ENCODE measurements at places on chromosomes 6 and 20.

- DNase-seq = peak; percentile 59
These were observed 84.3 kb downstream of the ZHX3 start for GRCh38 chr20:41232973-41233926.

DNA sequence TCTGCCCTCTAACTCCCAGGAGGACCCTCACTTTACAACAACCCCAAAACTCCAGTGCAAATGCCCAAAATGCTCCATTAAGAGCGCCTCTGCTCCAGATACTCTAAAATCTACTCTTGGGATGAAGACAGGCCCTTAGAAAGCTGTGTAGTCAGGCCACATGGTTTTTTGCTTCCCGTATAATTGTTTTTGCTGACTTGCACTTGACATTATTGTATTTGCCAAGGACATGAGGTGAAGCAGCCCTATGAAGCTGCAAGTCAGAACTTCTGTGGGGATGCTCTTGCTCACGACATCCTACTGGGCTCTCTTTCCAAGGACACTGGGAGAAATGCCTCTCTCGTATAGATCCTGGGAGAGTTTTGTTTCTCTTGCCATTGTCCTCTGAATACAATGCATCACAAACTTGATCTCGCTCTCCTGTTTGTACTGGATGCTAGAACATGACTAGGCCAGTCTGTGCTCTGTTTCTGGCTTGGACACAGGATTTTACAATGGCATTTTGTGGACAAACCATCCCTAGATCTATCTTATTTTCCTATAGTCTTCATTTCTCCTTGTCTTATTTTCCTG, 177.2 kb upstream of the DTNBP1 start:
- no peak for DNase-seq

DNA sequence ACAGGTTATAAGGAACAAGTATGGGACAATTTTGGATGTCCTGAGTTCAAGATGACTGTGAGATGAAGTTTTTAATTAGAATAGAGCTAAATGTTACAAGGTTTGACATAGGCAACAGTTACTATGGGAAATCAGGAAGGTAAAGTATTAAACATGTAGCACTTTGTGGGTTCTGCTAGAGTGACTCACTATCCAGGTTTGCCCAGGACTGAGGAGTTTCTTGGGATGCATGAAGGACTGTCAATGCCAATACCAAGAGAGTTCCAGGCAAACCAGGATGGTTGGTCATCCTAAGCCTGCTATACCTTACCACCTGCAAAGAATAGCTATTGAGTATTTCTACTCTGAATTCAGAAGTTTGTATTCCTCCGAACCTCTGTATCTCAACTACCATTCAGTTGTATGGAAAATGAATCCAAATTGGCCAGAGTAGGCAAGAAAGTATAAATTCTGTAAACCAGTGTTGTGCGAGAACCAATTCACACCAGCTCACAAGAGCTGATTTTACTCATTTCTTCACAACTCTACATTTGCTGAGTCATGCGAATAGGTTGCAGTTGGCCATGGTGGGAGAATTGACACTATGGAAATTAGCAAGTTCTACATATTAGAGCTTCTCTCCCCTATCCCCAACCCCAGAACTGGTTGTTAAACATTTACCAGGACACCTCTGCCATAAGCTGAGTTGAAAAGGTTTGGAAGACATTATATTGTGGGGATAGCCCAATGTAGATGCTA, 449.5 kb downstream of the PLCB1 start:
- no peak for DNase-seq

DNA sequence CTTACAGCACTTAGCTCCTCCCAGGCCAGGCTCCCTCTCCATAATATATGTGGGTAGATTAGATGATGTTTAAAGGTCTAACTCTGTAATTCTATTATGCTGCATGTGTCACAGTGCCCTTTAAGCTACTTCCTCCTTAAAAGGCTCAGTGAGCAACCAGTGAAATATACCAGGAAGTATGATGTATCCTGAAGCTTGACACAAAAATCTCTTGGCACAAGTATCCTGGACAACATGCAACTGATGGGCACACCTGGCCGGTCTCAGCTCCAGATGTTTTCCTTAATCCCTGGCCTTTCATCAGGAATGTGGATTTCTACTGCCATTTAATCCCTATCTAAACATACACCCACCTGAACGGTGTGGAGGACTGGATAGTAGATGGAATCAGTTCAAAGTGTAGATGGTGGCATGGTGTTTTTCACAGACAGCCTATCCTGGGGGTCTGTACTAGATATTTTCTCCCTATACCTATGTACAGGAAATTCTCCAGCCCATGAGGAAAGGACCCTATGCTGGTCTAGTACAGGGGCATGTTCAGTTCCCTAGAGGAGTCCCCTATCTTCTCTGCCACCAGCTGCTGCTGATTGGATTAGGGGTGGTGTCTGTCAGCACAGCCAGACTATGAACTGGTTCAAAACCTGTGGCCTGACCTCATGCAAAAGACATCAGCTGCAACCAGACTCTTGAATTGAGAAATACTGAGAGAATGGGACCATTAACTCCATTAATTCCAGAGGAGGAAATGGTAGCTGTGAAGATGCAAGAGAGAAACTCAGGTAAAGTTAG, 59.4 kb upstream of the CITED2 start:
- no peak for DNase-seq

DNA sequence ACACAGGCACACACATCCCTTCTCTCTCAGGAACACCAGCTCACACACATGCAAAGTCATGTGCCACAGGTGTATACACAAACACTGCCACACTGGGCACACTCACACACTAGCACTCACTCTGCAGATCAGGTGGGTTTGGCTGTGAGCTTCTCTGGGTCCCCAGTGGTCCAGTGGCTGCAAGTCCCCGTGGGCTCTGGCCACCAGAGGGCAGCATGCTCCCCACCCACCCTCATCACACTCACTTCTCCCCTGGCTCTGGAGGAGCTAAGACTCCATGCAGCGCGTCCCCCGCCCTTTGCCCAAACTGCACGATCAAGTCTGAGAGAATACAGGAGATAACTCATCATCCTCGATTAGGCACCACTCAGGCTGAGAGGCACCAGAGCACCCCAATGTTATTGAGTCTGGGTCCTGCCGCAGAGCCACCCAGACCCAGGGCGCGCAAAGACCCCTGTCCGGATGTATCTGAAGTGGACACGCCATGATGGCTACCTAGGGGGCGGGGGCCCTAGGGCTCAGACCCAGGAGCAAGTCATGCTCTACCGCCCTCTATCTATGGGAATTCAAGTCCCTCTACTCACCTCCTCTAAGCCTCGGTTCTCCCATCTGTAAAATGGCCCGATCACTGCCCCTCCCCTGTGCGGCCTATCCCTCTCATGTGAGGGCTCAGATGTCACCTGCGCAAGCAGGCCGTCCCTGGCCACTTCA, 90.5 kb downstream of the GRM4 start:
- DNase-seq = no peak

DNA sequence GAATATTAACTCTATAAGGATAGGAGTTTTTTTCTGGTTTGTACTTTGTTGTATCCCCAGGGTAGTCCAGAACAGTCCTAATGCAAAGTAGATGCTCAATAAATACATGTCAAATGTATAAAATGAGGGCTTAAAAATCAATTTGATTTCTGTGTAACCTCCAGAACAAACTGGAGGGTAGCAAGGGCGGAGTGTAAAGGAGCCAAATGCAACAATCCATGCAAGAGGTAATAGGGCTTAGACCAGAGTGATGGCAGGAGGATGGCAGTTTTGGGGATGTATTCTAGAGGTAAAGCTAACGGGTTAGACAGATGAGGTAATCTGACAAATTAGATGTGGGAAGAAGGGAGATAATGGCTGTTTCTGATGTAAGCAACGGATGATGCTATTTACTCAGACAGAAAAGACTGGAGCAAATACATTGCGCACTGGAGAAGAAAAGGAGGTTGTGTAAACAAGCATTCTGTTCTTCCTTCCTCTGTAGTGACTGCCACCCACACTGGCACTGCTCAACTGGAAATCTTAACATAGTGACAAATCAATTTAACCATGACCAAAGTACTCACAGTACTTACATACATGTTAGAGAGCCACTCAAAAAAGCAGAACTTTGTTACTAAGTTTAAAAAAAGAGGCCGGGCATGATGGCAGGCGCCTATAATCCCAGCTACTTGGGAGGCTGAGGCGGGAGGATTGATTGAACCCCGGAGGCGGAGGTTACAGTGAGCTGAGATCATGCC, 2.0 kb downstream of the ZNF318 start:
- no peak for DNase-seq

GRCh38 chr20:23363257-23363649, 1.3 kb downstream of the GZF1 start:
- no peak for DNase-seq

DNA sequence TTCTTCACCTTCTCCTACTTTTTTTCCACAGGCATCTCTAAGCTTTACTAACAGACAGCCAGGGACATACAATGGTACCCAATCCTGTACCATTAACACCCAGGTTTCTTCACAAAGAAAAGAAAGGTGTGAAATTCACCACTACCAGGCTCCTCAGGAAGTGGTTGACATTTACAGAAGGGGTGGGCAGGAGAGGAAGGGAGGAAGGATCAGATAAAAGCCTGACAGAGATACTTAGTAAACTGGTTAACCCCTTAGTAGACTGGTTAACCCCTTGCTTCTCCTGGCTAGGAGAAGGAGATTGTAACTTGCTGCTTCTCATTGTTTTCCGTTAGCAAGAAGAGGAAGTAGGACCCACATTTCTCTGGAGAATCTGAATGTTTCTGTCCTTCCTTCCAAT, 7.2 kb downstream of the SAMD3 start:
- no peak for DNase-seq

DNA sequence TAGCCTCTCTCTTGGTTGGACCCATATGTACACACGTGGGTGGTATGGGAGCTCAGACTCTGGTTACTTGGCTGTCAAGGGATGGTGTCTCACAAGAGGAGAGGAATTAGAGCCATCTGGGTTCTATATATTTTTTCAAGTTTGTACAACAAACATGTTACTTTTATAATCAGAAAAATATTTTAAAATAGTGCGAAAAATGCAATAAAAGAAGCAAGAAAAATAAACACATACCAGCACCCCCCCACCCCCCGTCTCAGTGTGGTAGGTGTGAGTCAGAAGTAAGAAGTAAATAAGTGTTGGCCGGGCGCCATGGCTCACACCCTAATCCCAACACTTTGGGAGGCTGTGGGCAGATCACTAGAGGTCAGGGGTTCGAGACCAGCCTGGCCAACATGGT, 2.1 kb upstream of the TIAM2 start:
- DNase-seq = no peak

DNA sequence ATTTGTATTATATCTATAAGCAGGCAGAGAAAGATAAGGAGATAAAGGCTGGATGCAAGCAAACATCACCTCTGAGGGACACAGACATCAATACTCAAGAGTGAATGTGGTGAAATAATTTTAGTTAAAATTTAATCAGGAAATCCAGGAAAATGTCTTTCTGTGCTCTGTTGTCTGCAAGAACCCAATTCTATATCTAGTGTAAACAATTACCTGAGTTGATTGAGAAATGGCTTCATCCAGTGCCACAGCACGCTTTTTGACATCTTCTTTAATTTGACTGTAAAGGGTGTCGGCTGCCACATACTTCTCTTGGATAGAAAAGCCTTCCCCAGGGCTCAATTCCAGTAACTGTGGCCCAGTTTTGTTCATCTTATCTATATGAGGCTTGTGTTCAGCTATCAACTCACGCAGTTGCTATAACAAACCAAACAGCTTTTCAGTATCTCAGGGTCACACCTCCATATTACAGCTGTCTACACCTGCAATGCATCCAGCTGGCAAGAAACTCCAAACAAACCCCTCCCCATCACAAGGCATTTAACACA, 131.6 kb downstream of the DST start:
- no peak for DNase-seq

GRCh38 chr6:109457562-109457996, 2.0 kb upstream of the MICAL1 start:
- no peak for DNase-seq

DNA sequence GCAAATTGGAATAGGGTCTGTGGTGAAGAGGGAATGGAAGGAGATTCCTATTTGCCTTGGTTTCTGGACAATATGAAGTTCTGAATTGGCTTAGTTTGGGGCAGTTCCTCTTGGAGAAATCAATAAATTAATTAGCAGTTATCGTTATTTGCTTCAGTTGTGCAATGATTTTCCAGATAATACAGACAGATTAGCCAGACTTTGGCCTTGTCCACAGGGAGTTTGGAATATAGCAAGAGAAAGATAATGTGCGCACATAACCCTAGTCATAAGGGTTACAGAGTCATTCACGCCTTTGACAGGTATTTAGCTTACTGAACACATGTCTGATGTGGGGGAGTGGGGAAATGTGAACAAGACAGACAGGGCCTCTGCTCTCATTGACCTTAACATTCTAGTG, 1.3 kb downstream of the ATRN start:
- DNase-seq = no peak

- no peak for DNase-seq
These were observed 340.4 kb downstream of the CDH26 start for GRCh38 chr20:60298647-60299046.

DNA sequence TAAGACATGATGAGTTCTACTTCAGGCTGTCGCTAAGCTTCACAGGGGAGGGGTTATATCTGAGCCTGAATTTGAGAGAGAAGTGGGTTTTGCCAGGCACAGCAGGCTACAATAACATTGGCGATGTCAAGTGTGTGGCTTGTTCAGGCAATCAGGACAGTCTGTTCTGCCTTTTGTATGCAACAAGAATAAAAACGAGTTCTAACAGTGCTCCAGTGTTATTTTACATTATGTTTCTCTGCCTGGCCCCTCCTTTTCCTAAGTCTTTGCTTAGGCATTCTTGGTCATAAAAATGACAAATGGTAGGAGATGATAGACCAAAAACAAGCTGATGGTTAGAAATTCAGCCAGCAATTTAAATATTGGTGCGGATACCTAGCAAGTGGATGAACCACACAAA, 26.8 kb downstream of the PAQR8 start:
- DNase-seq = no peak

DNA sequence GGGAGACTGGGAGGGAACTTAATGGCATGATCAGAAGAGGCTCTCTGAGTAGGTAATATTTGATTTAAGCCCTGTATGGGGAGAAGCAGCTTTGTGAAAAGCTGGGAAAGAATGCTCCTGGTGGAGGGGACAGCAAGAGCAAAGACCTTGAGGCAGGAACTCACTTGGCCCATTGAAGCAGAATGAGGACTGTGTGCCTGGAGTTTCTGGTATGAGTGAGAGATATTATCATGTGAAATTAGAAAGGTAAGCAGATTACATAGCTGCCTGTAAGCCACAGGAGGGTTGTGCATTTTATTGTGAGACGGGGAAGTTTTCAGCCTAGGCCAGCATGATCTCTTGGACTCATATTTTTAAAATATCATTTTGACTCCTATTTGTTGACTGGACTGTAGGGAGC, 502.1 kb downstream of the DHX35 start:
- DNase-seq = no peak

DNA sequence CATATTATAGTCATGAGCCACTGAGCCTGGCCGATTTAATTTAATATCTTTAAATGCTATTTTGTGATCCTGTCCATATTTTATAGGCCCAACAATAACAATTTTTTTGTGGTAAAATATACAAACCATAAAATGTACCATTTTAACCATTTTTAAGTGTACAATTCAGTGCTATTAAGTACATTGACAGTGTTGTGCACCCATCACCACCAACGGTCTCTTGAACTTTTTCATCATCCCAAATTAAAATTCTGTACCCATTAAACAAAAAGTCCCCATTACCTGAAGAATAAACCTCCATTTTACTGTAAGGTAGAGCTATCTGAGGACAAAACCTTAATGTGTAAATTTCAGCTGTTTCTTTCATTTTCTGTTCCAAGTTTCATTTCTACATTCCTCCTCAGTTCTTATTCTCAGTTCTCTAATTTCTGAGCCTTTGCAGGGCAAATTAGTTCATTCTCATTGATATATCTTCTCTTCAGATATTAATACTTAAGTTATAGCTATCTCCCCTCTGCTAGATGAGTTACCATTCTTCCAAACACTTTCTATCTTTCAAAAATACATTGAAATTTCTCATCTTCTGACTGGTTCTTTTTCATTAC, 10.3 kb downstream of the MTO1 start:
- no peak for DNase-seq

All from lower leg skin (tissue), 4 donors.